ENCODE measurements at places on chromosomes 3 and 15.

- no peak for DNase-seq
Measured at GRCh38 chr15:55060836-55061235, 135.9 kb downstream of the RSL24D1 start.

DNA sequence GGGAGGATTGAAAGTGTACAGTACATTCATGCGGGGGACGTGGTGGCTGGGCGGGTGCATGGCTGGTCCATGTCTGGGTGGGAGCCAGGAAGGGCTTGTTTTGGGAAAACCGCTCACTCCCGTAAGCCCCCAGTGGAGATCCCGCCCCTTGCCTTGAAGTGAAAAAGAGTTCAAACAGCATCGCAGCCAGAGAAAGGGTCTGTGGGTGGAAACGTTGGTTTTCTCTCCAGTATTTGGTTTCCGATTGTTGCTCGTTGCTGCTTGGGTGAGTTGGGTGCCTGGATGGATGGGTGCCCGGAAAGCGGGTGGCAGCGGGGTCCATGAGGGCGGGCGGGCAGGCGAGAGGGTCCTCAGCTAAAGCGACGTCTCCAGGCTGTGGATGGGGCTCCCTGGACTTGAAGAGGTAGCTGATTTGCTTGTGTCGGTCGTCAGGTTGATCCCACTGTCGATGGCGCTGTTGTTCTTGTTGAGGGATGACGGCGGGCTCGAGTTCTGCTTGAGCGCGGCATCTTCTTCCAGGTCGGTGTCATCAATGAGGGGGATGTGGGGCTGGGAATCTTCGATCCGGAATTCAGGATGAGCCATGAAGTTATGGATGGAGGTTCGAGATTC is 7.7 kb upstream of the SEC13 start:
- DNase-seq = no peak

GRCh38 chr3:95333826-95334225 is 1271.0 kb downstream of the NSUN3 start:
- no peak for DNase-seq

DNA sequence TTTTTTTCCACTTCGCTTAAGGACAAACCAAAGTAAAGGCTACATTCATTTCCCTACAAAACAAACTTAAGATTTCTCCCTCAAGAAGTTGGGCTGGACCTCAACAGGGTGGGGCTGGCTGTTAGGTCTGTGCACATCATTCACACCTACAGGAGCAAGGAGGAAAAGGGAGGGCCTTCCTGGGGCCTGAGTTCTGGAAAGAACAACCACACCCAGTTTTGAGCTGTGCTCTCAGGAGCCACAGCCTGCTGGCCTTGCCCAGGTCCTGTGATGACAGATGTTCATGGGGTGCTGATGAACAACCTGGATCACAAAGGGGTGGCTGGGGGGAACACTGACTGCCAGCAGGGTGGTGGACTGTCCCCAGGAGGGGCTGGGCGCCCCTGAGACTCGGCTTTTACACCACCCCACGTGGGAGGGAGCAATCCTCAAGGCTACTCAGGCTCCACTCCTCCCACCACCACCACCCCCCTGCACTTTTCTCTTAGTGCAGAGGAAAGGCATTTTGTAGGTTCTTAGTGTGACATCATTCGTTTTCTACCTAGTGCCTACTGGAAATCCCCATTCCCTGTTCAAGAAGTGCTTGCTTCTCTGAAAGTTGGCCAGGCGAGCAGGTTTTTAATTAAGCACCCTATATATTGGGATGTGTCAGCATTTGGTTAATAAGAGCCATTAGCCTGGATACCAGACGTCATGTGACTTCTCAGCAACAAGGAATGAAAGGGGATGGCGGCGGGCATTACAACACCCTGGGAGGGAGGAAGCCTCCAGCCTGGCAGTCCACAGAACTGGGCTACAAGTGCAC is 35.7 kb downstream of the CCNB2 start:
- no peak for DNase-seq

DNA sequence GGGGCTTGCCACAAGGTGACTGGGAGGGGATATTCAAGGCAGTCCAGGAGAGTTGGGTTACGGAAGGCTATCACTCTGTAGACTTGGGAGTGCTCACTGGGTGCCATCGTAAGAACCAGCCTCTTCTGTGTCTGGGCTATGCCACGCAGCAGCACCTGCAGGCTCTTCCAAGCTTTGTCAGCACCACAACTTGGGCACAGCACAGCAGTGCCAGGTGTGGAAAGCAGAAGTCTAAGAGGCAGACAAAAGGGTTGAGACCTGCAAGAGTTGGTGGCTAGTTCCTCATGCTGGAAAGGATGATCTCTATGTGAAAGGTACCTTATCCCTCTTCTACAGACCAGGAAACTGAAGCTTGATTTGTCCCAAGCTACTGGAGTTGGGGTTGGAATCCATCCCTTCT is 15.8 kb downstream of the CX3CR1 start:
- no peak for DNase-seq

DNA sequence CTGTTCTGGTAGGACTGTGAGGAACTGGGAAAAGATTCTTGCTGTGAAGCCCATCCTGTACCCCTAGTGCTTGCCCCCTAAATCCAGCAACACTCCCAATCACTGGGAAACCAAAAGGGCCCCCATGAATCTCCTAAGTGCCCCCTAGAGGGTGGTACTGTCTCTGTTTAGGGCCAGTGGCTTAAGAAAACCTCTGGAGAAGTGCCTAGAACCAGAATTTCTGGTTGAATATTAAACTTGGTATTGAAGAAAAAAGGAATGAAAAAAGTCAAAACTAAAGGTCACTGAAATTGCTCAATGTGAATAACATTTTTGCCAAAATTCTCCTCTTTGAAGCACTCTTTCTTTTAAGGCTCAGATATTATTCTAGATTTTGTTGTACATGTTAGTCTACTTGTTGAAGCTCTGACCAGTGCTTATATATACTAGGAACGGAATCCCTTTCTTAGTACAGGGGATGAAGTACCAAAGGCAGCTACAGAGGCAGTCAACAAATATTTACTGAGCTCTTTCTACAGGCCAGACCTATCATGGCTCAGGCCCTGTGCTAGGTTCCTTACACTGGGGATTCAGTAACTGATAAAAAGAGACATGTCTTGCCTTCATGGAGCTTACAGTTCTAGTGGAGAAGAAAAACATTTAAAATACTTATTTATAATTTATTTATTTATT is 138.8 kb downstream of the MYLK start:
- no peak for DNase-seq

Data from anterior cingulate cortex (tissue), 58 donors.